ENCODE measurements at places on chromosomes 2 and 18. TPM values are rescaled to one million over a fixed set of nuclear protein-coding genes. Genes with fewer than 3 reads are reported as not detected.

Gene DQX1
- total RNA-seq: 0.20 TPM

Gene TUBA4B
- 0.33 TPM for total RNA-seq

Gene CACNB4
- 0.07 TPM for total RNA-seq

Gene ACTR2
- total RNA-seq: 171 TPM

Gene LINC00305
- not detected for total RNA-seq

Gene CDKL4
- not detected for total RNA-seq

Gene CYP1B1
- total RNA-seq: 5.6 TPM

Gene ECEL1
- 0.20 TPM for total RNA-seq

Gene RGPD4
- 0.11 TPM for total RNA-seq

Gene NCKAP5
- total RNA-seq: 1.4 TPM

Gene OSBPL1A
- total RNA-seq: 16.5 TPM

Gene SKA1
- total RNA-seq: 12.4 TPM

Gene RAB17
- total RNA-seq: not detected

Gene ZNF396
- total RNA-seq: 0.61 TPM

Gene FBXO15
- 0.90 TPM for total RNA-seq

Gene CFAP65
- 0.11 TPM for total RNA-seq

Gene ACMSD
- total RNA-seq: not detected

Gene SERPINB11
- total RNA-seq: not detected

Gene EFHD1
- 1.8 TPM for total RNA-seq

Gene CCL20
- total RNA-seq: 5.9 TPM

Gene HOXD4
- total RNA-seq: 0.56 TPM

Gene SH3RF3
- total RNA-seq: 0.63 TPM

Gene TMEM37
- 1.5 TPM for total RNA-seq

Gene PFN4
- total RNA-seq: 1.0 TPM

Gene CCDC178
- total RNA-seq: not detected

Gene DUSP19
- 0.25 TPM for total RNA-seq

Gene INHBB
- total RNA-seq: 25.0 TPM

Gene REG3G
- total RNA-seq: not detected

Gene SCN9A
- total RNA-seq: 4.8 TPM

Gene PAX3
- total RNA-seq: not detected

Gene ANKRD30B
- not detected for total RNA-seq

Gene AGXT
- total RNA-seq: not detected

Gene TRIM54
- 0.73 TPM for total RNA-seq

Gene SAG
- total RNA-seq: not detected

Gene METTL4
- 4.8 TPM for total RNA-seq

Gene MYO5B
- total RNA-seq: 12.8 TPM

Gene DSEL
- total RNA-seq: 0.37 TPM

Gene IL1B
- 0.33 TPM for total RNA-seq

Gene BOK
- total RNA-seq: 33.8 TPM

Gene ZNF397
- 4.2 TPM for total RNA-seq

Gene HOXD3
- total RNA-seq: 0.32 TPM

Gene TNFAIP6
- total RNA-seq: 1.2 TPM

Gene SLC4A5
- total RNA-seq: 0.11 TPM

Gene SH2D6
- 1.1 TPM for total RNA-seq

Gene RAX
- not detected for total RNA-seq

Gene ABCG5
- not detected for total RNA-seq

Gene LAMA3
- 51.0 TPM for total RNA-seq

Gene NXPH2
- total RNA-seq: not detected

Gene PARD3B
- total RNA-seq: 0.83 TPM

Measured in A549 treated with ZK216348 at 1 μM for 4 hours (cell line).